ENCODE measurements at places on chromosomes 16 and 17.
A peak's percentile ranks its signal among the peaks of the same experiment; 100 is the strongest.

DNA sequence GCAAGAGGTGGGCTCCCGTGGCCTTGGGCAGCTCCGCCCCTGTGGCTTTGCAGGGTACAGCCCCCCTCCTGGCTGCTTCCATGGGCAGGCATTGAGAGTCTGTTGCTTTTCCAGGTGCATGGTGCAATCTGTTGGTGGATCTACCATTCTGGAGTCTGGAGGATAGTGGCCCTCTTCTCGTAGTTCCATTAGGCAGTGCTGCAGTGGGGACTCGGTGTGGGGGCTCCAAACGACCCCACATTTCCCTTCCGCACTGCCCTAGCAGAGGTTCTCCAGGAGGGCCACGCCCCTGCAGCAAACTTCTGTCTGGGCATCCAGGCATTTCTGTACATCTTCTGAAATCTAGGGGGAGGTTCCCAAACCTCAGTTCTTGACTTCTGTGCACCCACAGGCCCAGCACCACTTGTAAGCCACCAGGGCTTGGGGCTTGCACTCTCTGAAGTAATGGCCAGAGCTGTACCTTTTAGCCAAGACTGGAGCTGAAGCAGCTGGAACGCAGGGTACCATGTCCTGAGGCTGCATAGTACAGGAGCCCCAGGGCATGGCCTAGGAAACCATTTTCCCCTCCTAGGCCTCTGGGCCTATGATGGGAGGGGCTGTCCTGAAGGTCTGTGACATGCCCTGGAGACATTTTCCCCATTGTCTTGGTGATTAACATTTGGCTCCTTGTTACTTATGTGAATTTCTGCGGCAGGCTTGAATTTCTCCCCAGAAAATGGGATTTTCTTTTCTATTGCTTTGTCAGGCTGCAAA is 6.0 kb downstream of the PRKAR1A start:
- DNase-seq, result no peak

DNA sequence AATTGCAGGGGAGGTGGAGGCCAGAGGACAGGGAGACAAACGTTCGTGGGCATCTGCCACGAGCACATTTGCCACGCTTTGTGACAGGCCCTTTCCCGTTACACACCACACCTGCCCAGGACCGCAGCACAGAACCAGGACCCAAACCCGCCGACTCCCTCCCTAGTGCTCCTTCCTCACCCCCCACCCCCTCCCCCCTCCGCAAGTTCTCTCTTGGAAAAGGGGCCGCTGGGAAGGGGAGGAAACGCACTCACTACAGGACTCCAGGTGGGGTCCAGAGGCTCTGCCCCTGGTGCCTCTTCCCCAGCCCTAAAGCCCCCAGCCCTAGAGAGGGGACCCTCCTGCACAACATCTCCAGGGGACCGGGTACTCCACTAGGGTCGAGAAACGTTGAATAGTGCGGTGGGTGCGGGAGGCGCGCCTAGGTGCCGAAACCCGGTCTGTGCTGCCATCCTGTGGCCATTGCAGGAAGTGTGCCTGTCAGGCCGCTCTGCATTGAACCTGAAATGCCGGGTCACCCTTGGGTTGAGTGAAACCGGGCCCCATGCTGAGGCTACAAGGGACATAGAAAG is 21.9 kb upstream of the EIF1 start:
- DNase-seq, result peak; percentile 92

DNA sequence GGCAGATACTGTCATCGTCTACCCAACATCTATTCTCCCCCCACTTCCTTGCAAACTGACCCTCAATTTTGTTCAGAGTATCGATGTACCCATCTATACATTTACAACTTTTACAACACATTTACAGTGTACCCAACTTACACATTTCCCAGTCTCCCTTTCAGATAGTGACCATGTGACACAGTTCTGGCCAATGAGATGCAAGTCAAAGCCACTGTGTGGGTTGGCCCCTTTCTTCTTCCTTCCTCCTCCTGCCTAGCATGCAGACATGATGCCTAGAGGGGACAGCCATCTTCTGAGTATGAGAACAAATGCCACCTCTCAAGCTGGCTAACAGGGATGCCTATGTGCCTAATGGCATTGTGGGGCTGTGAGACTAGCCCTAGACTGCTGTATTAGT is 11.3 kb upstream of the NFAT5 start:
- DNase-seq, result peak; percentile 16

DNA sequence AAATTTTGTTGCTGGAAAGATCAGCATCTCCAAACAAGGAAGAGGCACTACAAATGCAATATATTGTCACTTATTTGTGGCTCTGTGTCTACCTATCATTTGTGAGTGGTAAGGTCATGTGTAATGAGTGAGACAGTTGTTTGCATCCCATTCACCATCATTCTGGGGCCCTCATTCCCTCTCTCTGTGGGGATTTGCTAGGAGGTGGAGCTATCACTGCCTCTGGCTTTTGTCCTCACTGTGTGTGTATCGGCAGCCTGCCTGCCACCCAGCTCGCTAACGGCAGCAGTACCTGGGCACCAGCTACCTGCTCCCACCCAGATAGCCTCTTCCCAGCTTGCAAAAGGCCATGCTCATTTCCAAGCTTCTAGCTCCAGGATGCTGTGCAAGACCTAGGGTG is 379.2 kb upstream of the ZFHX3 start:
- DNase-seq, result no peak

GRCh38 chr17:74780443-74781238 is 4.5 kb upstream of the NAT9 start:
- DNase-seq, result peak; percentile 47

DNA sequence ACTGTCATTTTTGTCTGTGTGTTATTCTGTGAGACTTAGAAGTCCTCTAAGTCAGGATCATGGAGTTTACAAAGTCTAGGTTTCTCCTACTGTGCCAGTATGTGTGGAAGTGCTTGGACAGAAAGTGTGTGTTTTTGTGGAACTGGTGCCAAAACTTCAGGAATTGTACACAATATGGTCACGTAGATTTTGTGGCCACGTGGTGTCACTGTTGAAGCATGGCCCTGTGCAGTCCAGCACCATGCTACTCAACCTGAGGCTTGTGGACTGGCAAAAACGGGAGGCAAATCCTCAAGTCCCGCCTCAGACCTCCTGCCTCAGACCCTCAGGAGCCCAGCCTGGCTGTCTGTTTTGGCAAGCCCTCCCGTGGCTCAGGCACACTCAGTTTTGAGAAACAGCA is 16.7 kb upstream of the ALKBH5 start:
- DNase-seq, result no peak

GRCh38 chr17:31072186-31072585 is 22.6 kb upstream of the NF1 start:
- no peak for DNase-seq

DNA sequence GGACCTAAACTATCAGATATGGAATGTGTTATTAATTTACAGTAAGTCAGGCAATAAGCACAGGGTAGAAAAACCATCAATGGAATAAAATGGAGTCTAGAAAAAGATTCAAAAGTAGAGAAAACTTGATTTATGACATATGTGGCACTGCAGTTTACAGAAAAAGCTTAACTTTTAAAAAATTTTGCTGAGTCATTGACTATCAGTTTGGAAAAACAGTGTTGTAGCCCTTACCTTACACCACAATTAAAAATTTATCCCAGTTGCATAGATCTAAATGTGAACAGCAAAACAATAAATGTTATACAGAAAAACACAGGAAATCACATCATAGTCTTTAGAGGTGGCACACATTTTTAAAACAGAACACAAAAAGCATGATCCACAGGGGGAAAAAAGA is 108.5 kb downstream of the USP22 start:
- DNase-seq, result no peak

DNA sequence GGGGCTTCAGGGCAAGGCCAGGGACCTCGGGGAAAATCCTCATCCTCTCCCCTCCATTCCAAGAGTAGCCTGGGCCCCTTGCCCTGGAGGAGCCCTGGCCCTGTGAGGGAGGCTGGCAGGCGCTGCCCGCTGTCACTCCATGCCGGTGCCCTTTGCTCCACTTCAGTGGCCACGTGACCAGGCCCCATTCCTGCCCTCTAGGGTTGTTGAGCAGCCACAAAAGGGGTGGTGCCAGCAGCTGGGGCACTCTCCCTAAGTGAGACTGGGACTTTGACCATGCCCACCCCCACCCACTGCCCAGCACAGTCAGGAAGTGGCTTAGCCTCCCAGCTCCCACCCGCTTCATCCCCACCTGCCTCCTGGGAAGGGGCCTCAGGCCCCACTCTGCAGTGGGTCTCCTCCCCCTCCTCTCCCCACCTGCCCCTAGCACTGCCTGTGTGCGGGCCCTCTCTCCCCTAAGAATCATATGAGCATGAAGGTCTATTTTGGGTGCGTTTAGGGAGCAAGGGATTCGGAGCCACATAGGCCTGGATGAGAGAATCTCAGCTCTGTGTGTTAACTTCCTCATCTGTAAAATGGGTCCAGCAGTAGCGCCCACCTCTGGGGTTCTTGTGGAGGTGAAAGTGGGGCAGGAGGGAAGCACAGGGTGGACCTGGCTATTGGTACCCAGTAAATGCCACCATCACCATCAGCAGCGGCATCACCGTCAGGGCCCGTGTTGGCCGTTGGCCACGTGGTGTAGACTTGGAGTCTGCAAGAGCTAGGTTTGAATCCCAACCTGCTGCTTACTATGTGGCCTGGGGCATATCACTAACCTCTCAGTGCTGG is 7.2 kb downstream of the PDK2 start:
- DNase-seq, result no peak

DNA sequence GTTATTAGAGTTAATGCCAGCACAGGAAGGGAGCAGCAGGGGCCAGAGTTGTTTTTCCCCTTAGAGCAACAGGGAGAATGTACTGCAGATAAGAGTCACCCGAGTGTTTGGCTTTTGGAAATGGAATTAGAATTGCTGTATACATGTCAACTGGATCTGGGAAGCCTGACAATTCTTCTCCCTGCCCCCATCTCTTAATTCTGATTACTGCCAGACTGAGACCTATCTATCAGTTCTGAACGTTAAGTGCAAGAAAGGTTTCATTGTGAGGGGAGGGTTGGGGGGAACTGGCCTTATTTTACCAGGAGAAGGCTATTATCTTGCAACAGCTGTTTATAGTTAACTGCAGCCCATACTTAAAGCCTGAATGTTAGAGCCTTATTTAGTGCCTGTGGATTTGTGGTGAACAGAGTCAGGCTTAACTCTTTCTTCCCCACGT is 424.5 kb upstream of the CDH11 start:
- no peak for DNase-seq

DNA sequence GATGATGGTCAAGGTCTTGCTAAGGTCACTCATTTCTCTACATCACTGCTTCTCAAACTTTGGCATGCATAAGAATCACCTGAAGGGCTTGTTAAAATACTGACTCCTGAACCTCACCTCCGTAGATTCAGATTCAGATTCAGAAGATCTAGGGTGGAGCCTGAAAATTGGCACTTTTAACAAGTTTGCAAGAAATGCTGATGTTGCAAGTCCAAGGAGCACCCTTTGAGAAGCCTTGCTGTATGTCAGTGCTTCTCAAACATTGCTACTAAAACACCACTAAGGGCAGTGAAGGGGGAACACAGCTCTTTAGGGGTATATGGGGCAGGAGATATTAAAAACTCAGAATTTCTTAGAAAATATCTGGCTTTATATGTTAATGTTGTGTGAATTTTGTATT is 13.7 kb upstream of the MYH1 start:
- no peak for DNase-seq

- peak; percentile 65 for DNase-seq
Observed at GRCh38 chr16:80710918-80711317, 93.5 kb downstream of the CDYL2 start.

DNA sequence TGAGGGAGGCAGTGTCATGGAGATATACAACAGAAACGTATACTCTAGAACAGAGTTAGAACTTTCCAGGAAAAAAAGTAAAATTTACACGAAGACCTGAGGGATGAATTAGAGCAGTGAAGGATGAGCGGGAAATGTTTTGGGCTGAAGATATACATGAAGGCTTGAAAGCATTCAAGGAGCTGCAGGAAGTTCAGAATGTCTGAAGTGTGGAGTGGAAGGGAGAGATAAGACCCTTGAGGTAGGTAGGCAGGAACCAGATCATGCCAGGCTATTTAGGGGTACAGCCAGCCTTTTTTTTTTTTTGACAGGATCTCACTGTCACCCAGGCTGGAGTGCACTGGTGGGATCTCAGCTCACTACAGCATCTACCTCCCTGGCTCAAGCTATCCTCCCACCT is 3.2 kb upstream of the NLK start:
- no peak for DNase-seq

DNA sequence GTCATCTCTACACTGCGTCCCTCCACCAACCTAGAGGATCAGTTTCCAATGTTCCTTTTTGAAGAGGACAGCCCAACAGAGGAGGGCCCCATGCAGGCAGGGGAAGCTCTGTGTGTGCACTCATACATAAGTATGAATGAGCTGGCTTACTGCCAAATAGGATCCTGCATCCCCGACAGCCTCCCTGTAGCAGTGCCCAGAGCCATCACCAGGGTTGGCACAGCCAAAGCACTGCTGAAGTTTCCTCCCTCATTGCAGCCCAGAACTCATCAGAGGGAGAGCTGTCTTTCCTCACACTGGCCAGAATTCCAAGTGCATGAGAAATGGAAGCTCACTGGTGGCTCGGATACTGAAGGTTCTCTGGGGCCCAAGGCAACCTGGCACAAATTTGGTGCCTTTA is 114.4 kb downstream of the ASIC2 start:
- no peak for DNase-seq

DNA sequence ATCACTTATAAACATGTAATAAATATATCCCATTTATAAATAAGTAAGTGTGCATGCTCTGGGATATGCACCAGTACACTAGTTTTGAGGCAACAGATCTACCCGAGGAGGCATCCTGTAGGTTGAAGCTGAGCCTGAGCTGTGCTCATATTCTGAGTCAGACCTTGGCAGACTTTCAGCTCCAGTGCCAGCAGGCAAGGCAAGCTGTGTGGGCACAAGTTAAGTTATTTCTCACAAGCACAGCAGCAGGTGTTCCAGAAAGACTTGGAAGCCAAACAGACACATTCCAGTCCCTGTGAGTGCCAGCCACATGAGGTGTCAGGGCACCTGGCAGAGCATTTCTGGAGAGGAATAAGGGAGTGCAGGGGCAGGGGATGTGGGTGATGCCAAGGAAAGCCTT is 1.3 kb upstream of the CLEC19A start:
- no peak for DNase-seq

DNA sequence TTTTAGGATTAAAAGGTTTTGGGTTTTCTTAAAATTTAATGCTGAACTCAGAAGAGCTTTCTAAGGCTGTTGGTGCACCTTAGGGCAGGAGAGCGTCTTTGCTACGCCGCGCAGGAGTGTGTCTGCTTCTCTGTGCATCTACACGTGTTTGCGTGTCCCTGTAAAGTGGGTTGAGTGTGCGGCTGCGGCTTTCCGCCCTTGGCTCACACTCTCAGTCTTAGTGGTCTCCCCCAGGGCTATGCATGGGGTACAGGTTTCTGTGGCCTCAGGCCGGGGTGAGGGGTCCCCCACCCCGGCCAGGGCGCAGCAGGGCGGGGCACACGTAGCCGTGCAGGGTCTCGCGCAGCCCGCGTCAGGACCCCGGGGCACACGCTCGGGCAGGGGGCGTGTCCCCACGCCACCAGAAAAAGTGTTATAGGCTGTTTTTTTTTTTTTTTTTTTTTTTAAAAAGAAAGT is 727 bp upstream of the TENT4B start:
- peak; percentile 95 for DNase-seq

GRCh38 chr16:65728167-65728566 is 606.3 kb upstream of the CDH11 start:
- DNase-seq, result no peak

All from GM12865 (cell line).